IMR-90 (cell line): ENCODE measurements at places on chromosomes 6 and 20. TPM values are rescaled to one million over a fixed set of nuclear protein-coding genes. Genes with fewer than 3 reads are reported as not detected.

Gene MOG
- not detected in 2 replicates for total RNA-seq

Gene NMBR
- total RNA-seq: not detected in 2 replicates

Gene EYS
- under 0.01 TPM in 2 replicates for total RNA-seq

Gene HLA-DMA
- total RNA-seq: 1.7 and 2.3 TPM in 2 replicates

Gene PPIL6
- total RNA-seq: 0.18 and 1.4 TPM in 2 replicates

Gene BCAS1
- total RNA-seq: under 0.01 TPM in 2 replicates

Gene THBD
- under 0.01 TPM in 1 of 2 replicates, not detected in the other for total RNA-seq

Gene UNC5CL
- not detected in 2 replicates for total RNA-seq

Gene GOPC
- 23.8 and 50.3 TPM in 2 replicates for total RNA-seq

Gene ANGPT4
- total RNA-seq: not detected in 2 replicates

Gene CDH22
- total RNA-seq: not detected in 2 replicates

Gene ADGRF5
- not detected in 2 replicates for total RNA-seq

Gene PAK5
- not detected in 2 replicates for total RNA-seq

Gene FAM184A
- total RNA-seq: not detected in 2 replicates

Gene GLP1R
- not detected in 2 replicates for total RNA-seq

Gene NANP
- 7.2 and 10.0 TPM in 2 replicates for total RNA-seq

Gene HTR1B
- total RNA-seq: under 0.01 and 0.36 TPM in 2 replicates

Gene PTPRA
- 44.4 and 50.0 TPM in 2 replicates for total RNA-seq

Gene IL17F
- not detected in 2 replicates for total RNA-seq

Gene HLA-DQB1
- not detected in 2 replicates for total RNA-seq

Gene PDSS2
- total RNA-seq: 8.6 and 8.9 TPM in 2 replicates

Gene CPNE5
- total RNA-seq: not detected in 2 replicates

Gene STX11
- 0.54 and 0.56 TPM in 2 replicates for total RNA-seq

Gene LIN28B
- total RNA-seq: not detected in 2 replicates

Gene WFDC8
- not detected in 2 replicates for total RNA-seq

Gene TGM3
- total RNA-seq: not detected in 2 replicates

Gene POLR3F
- 5.7 and 10.0 TPM in 2 replicates for total RNA-seq

Gene DCBLD1
- total RNA-seq: 27.8 and 30.0 TPM in 2 replicates

Gene WFDC10A
- total RNA-seq: not detected in 2 replicates

Gene TOP1
- total RNA-seq: 14.0 and 20.8 TPM in 2 replicates

Gene DEF6
- total RNA-seq: 1.9 and 2.5 TPM in 2 replicates

Gene TBC1D7
- 14.3 and 16.4 TPM in 2 replicates for total RNA-seq

Gene DACT2
- total RNA-seq: not detected in 2 replicates

Gene SPAG4
- total RNA-seq: 1.8 and 1.9 TPM in 2 replicates

Gene GPX5
- total RNA-seq: not detected in 2 replicates

Gene CST2
- total RNA-seq: not detected in 2 replicates

Gene TREM2
- total RNA-seq: not detected in 2 replicates
